ENCODE measurements at places on chromosomes 7 and 10.

DNA sequence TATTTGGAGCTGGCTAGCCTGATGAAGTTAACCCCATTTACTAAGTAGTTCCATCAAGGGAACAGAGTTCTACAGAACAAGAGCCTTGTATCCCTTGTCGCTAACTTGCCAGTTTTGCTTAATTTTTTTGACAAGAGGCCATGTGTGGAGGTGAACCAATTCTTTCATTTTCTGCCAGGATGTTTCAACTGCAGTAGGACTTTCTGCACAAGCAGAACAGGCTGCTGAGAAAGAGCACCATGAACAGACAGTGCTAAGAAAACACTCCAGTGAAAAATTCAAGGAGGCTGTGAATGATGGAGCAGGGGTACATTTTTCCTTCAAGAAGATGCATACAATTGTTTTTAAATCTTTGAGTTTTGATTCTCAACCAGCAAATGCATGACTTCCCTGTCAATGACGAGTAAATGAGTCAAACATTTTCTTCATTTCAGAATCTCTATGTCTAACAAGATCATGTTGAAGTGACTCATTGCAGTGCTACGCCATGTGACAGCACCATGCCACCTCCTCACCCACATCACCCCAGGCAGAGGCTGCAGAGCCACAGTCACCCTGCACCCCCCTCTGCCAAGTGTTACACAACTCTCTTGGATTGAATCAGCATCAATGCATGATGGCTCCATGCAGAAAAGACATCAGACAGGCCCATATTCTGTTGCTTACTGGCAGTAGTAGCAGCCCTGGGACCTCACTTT, 193.1 kb downstream of the COBL start:
- DNase-seq = no peak
- no peak overlapping the region for H3K4me3 ChIP-seq
- no peaks in the 10 kb centered on the region for H3K4me1 ChIP-seq
- no peak overlapping the region for H3K27ac ChIP-seq
- no peaks in the 10 kb centered on the region for H3K36me3 ChIP-seq

DNA sequence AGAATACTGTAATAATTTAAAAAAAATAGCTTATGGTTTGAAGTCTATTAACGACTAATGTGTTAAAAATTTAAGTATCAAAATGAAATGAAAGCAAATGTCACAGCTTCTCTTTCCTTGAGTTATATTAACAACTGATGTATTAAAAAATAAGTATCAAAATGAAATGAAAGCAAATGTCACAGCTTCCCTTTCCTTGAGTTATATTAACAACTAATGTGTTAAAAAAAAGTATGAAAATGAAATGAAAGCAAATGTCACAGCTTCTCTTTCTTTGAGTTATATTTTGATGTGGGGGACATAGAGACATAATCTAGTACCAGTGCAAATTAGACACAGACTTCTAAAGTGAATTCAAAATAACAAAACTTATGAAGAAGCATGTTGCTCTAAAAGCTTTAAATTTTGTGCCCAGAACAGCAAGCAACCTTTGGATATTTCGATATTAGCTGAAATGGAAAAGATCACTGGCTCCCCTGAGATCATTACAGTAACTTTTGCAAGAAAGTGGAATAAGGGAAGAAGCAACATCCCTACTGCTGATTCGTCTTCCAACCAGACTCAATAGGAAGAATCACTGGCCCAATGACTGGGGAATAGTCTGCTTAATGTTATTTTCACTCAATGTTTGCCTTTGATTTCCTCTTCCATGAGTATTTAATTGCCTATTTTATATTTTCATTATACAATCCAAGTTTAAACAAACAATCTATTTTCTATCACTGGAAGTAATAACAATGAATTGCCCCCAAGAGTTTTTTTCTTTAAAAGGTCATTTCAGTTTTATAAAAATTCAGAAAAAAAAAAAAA, 8.0 kb downstream of the SKAP2 start:
- no peak overlapping the region for H3K27ac ChIP-seq
- H3K36me3 ChIP-seq = no peaks in the 10 kb centered on the region
- no peaks in the 10 kb centered on the region for H3K27me3 ChIP-seq
- no peak overlapping the region for H3K4me3 ChIP-seq
- no peak for DNase-seq

DNA sequence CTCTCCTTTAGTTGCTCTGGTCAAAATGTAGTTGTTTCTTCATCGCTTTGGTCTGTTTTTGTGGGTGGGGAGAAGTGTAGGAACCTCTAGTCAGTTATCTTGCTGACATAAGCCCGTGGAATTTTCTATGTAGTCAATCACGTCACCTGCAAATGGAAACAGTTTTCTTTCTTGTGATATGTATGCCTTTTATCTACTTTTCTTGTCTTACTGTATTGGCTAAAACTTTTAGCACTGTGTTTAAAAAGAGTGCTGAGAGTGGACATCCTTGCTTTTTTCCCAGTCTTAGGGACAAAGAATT, 42.3 kb downstream of the AKR1E2 start:
- no peaks in the 10 kb centered on the region for H3K4me1 ChIP-seq
- H3K4me3 ChIP-seq = no peak overlapping the region
- H3K27me3 ChIP-seq = no peaks in the 10 kb centered on the region
- DNase-seq = no peak
- H3K27ac ChIP-seq = no peak overlapping the region

- H3K4me1 ChIP-seq = no peaks in the 10 kb centered on the region
- H3K36me3 ChIP-seq = no peaks in the 10 kb centered on the region
- no peak overlapping the region for H3K27ac ChIP-seq
- H3K4me3 ChIP-seq = no peak overlapping the region
- DNase-seq = no peak
Observed at GRCh38 chr7:156496363-156496769, 144.2 kb upstream of the RNF32 start.

DNA sequence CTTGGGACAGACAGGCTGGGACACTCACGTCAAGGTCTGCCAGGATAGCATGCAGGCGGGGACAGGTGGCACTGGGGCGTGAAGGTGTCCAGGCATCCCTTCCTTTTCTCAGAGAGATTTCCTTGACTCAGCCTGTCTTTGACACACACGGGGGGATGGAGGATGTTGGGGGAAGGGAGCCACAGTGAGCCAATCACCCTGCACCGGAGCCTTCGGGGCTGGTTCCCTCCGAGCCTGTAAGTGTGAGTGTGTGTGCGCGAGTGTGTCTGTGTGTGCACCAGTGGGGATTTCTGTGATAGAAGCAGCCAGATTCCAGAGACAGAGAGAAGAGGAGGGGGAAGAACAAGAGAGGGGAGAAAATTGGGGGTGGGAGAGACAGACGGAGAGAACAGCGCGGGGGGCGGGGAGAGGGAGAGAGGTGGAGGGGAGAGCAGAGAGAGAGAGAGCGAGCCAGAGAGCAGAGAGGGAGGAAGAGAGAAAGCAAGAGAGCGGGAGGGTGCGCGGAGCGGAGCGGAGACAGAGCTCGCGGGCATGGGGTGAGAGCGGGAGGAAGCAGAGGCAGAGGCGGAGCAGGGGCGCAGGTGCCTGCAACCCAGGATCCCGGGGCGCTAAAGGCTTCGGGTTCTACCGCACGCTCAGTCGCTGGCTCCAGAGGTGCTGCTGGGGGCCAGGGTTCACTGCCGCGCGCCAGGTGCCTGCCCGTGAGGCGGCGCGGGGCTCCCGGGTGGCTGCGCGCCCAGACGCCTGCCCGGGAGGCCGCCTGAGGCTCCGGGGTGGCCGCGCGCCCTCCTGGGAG, 466 bp upstream of the GPR26 start:
- H3K4me1 ChIP-seq = no peaks in the 10 kb centered on the region
- no peak overlapping the region for H3K4me3 ChIP-seq
- no peaks in the 10 kb centered on the region for H3K36me3 ChIP-seq
- no peak for DNase-seq
- no peak overlapping the region for H3K27ac ChIP-seq

- no peaks in the 10 kb centered on the region for H3K36me3 ChIP-seq
- no peaks in the 10 kb centered on the region for H3K4me1 ChIP-seq
- H3K27ac ChIP-seq = no peak overlapping the region
- no peaks in the 10 kb centered on the region for H3K27me3 ChIP-seq
Observed at GRCh38 chr10:23755556-23755955, 316.7 kb downstream of the OTUD1 start.

GRCh38 chr10:132607961-132608495, 70.4 kb downstream of the INPP5A start:
- H3K36me3 ChIP-seq = no peaks in the 10 kb centered on the region
- no peaks in the 10 kb centered on the region for H3K4me1 ChIP-seq
- H3K27ac ChIP-seq = no peak overlapping the region
- H3K27me3 ChIP-seq = no peaks in the 10 kb centered on the region
- H3K4me3 ChIP-seq = no peak overlapping the region
- no peak for DNase-seq

DNA sequence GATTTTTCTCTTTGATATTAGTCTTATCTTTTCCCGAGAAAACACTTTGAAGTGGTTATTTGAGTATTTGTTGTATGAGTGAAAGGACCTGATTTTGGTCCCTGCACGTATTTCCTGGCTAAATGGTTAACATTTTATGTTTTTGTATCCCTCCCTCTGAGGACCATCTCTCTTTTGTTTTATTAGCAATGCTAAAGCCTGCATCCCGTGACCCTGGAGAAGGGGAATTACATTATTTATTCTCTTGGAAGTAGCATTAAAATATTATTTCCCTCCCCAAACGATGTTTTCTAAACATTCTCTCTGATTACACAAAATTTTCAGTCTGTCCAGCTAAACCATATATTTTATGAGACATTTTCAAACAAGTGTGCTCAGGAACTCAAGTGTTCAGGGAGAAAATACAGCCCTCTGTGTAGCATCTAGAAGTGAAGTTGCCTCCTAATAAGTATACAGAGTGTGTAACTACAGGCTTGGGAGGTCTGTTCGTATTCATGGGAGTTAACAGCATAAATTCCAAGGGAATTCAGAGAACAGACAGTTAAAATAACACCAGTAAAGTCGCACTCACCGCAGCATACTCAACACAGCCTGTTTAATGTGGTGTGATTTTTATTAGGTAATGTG, 163.8 kb upstream of the NPVF start:
- no peaks in the 10 kb centered on the region for H3K36me3 ChIP-seq
- no peaks in the 10 kb centered on the region for H3K4me1 ChIP-seq
- no peak for DNase-seq
- no peaks in the 10 kb centered on the region for H3K27me3 ChIP-seq

- DNase-seq = no peak
- no peak overlapping the region for H3K4me3 ChIP-seq
- no peaks in the 10 kb centered on the region for H3K27me3 ChIP-seq
- H3K4me1 ChIP-seq = peaks cover 7% of the 10 kb centered on the region
- no peaks in the 10 kb centered on the region for H3K36me3 ChIP-seq
Observed at GRCh38 chr7:11430112-11430511, 401.9 kb downstream of the THSD7A start.
